ENCODE measurements at places on chromosomes 3 and 15. TPM values are rescaled to one million over a fixed set of nuclear protein-coding genes. Genes with fewer than 3 reads are reported as not detected.

- H3K27ac ChIP-seq = no peak overlapping the region
- no peak for DNase-seq
- H3K27me3 ChIP-seq = no peaks in the 10 kb centered on the region
- H3K36me3 ChIP-seq = no peaks in the 10 kb centered on the region
Observed at GRCh38 chr3:157086060-157086750, 73.7 kb downstream of the CCNL1 start.

GRCh38 chr3:121152573-121152972 is 244.6 kb downstream of the STXBP5L start:
- H3K27ac ChIP-seq = no peak overlapping the region
- DNase-seq = no peak
- no peaks in the 10 kb centered on the region for H3K27me3 ChIP-seq
- H3K36me3 ChIP-seq = no peaks in the 10 kb centered on the region
- no peak overlapping the region for H3K4me3 ChIP-seq

DNA sequence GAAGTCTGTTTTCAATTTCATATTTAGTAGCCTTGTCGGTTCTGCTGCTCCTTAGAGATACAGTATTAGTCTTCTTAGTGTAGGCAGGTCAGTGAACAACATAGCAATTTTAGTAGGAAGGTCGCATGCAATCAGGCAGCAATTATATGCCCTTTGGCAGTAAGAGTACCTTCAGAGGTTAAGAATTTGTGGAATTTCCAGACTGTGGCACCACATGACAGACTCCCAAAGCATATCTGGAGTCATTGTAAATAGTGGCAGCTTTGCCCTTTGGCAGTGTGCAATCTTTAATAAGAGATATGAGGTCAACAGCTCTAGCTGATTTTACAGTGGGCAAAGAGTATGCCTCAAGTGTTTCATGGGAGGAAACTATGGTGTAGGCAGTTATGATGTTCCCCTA is 1532.5 kb upstream of the CADM2 start:
- no peak for DNase-seq
- H3K36me3 ChIP-seq = no peaks in the 10 kb centered on the region
- no peaks in the 10 kb centered on the region for H3K4me1 ChIP-seq
- H3K27me3 ChIP-seq = no peaks in the 10 kb centered on the region
- no peak overlapping the region for H3K4me3 ChIP-seq

- no peaks in the 10 kb centered on the region for H3K4me1 ChIP-seq
- no peak overlapping the region for H3K4me3 ChIP-seq
- no peak overlapping the region for H3K27ac ChIP-seq
- DNase-seq = no peak
Observed at GRCh38 chr3:175270198-175270837, 411.2 kb downstream of the NAALADL2 start.

- H3K27ac ChIP-seq = peak overlapping the region; percentile 74
- DNase-seq = no peak
- no peaks in the 10 kb centered on the region for H3K36me3 ChIP-seq
- no peaks in the 10 kb centered on the region for H3K4me1 ChIP-seq
Observed at GRCh38 chr3:197001972-197002700, 27.5 kb downstream of the MELTF start.

DNA sequence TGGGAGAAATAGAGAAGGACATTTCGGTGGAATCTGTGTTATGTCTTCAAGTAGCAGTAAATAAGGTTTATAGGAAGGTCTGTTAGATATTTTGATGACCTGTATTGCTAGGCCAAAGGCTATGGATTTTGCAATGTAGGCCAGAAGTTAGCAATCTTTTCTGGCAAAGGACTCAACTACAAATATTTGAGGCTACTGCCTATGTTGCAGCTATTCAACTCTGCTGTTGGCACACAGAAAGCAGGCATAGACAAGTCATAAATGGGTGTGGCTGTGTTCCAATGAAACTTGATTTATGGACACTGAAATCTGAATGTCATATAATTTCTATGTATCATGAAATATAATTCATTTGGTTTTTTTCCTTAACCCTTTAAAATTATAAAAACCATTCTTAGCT is 438.7 kb upstream of the C2CD4B start:
- H3K4me3 ChIP-seq = no peak overlapping the region
- H3K27ac ChIP-seq = peak overlapping the region; percentile 35
- no peaks in the 10 kb centered on the region for H3K27me3 ChIP-seq
- no peak for DNase-seq

DNA sequence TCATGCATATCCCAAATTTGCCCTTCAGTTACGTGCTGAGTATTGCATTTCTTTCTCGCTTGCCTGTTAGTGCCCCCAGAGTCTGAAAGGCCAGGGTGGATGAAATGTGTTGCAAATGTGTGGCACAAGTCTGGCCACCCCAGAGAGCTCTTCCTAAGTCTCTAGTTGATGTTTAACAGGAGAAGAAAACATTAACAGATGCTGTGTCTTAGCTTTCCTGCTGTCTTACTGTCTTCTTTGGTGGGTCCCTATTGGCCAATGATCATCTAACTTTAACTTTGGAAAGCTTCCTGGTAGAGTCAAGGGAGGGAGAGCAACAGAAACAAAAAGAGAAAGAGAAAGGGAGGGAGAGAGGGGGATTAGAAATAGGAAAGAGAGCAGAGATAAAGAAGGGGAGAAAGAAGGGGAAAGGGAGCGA is 76.7 kb upstream of the P3H2 start:
- DNase-seq = no peak
- H3K4me3 ChIP-seq = no peak overlapping the region
- no peaks in the 10 kb centered on the region for H3K27me3 ChIP-seq
- no peaks in the 10 kb centered on the region for H3K36me3 ChIP-seq

The CNTN3 gene
- total RNA-seq = 2.4 TPM

GRCh38 chr3:99562138-99562537 is 76.3 kb upstream of the COL8A1 start:
- no peaks in the 10 kb centered on the region for H3K27me3 ChIP-seq
- no peak for DNase-seq
- H3K4me1 ChIP-seq = no peaks in the 10 kb centered on the region

- no peak overlapping the region for H3K27ac ChIP-seq
- no peaks in the 10 kb centered on the region for H3K4me1 ChIP-seq
- H3K4me3 ChIP-seq = no peak overlapping the region
- H3K36me3 ChIP-seq = no peaks in the 10 kb centered on the region
- H3K27me3 ChIP-seq = no peaks in the 10 kb centered on the region
Observed at GRCh38 chr3:126509597-126510307, 7.8 kb downstream of the UROC1 start.

The CTXND1 gene
- 0.54 TPM for total RNA-seq

DNA sequence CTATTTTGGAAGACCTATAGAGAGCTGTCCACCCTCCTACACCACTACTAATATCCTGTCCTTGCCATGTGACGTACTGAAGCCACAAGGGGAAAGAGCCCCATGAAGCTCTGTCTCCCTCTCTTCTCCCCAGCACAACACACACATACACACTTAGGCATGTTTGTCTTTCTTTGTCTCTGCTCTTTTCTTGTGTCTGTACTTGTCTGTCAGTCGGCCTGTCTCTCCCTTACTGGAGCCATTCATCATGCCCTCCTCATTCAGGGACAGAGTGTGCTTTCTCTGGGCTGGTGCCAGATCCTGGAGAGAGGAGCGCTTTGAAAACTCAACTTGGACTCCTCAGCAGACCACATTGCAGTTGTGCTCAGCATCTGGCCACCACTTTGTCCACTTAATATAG is 47.6 kb downstream of the PSMD6 start:
- no peak overlapping the region for H3K27ac ChIP-seq
- H3K4me3 ChIP-seq = no peak overlapping the region
- peaks cover 14% of the 10 kb centered on the region for H3K36me3 ChIP-seq
- H3K4me1 ChIP-seq = peaks cover 9% of the 10 kb centered on the region
- no peak for DNase-seq

The RASGRF1 gene
- total RNA-seq = 5.4 TPM

GRCh38 chr3:88362428-88362827 is 212.7 kb downstream of the C3orf38 start:
- no peaks in the 10 kb centered on the region for H3K27me3 ChIP-seq
- no peaks in the 10 kb centered on the region for H3K36me3 ChIP-seq
- H3K4me1 ChIP-seq = no peaks in the 10 kb centered on the region
- H3K4me3 ChIP-seq = no peak overlapping the region
- DNase-seq = no peak

GRCh38 chr3:195162033-195162669 is 108.8 kb downstream of the XXYLT1 start:
- peak overlapping the region; percentile 59 for H3K27ac ChIP-seq
- peaks cover 10% of the 10 kb centered on the region for H3K4me1 ChIP-seq
- H3K27me3 ChIP-seq = no peaks in the 10 kb centered on the region
- H3K36me3 ChIP-seq = no peaks in the 10 kb centered on the region

The KAT2B gene
- total RNA-seq = 28.0 TPM

The MINAR1 gene
- not detected for total RNA-seq

GRCh38 chr3:134483195-134483900 is 2.4 kb downstream of the ANAPC13 start:
- H3K36me3 ChIP-seq = peaks cover 33% of the 10 kb centered on the region
- H3K4me3 ChIP-seq = no peak overlapping the region
- no peaks in the 10 kb centered on the region for H3K4me1 ChIP-seq
- no peak overlapping the region for H3K27ac ChIP-seq
- no peaks in the 10 kb centered on the region for H3K27me3 ChIP-seq

GRCh38 chr15:72958634-72959033 is 93.6 kb upstream of the NEO1 start:
- no peak overlapping the region for H3K4me3 ChIP-seq
- H3K27me3 ChIP-seq = no peaks in the 10 kb centered on the region
- DNase-seq = peak; percentile 52
- no peak overlapping the region for H3K27ac ChIP-seq

GRCh38 chr3:53346514-53346913 is 829 bp downstream of the DCP1A start:
- H3K27ac ChIP-seq = peak overlapping the region; percentile 83
- H3K4me3 ChIP-seq = peak overlapping the region; percentile 94
- H3K36me3 ChIP-seq = peaks cover 5% of the 10 kb centered on the region
- H3K27me3 ChIP-seq = no peaks in the 10 kb centered on the region
- H3K4me1 ChIP-seq = no peaks in the 10 kb centered on the region

The ACTC1 gene
- total RNA-seq = not detected

Measured in Peyer's patch (tissue), 4 donors.